Coronary artery (tissue), 2 donors: ENCODE measurements at places on chromosomes 7 and 10.

DNA sequence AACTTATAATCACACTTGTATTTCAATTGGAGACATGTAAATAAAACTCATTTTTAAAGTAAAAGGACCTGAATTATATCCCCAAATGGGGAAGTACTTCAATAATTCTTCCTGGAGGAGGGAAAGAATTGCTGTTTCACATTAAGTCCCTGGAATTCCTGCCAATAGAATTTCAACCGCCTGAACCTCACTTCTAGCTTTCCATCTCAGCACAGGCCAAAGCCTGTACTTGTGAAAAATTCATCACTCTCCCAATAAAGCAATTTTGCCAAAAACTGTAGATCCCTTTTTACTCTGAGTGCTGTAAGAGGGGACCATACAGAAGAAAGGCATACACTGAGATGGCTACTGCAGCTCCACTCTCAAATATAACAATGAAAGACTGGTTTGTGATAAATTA is 54.8 kb downstream of the CADPS2 start:
- DNase-seq = no peak

DNA sequence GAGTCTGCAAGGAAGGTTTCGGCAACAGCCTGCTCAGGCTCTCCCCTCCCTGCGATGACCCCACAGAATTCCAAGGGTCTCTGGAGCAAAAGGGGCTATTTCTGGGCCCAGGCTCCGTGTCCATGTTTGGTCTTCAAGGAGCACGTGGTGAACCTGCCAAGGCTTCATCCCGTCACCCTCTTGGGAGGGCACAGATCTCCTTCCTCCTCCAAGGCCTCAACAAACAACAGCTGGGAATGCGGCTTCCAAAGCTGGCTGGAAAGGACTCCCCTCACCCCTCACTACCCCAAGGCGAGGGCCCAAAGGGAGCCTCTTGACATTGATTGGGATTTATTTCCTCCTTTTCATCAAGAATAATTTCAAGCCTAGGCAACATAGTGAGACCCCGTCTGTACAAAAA is 14.0 kb upstream of the KPNA7 start:
- DNase-seq = no peak

DNA sequence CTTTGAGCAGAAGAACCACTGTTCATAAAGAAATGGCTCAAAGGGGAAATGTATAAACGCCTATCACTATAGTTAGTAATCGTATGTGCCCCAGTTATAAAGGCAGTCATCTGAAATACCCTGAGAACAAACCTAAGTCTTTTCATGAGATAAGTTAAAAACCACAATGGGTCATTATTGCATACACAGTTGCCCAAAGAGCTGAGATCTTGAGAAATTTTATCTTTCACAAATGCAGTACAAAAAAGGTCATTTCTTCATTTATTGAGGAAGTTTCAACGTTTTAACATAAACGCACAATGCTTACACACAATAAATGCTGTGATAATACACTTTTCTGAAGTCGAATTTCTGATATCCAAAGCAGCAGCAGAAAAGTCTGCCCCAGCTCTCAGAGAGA is 114.4 kb downstream of the MICU1 start:
- DNase-seq = no peak

GRCh38 chr7:130297628-130298543 is 4.9 kb downstream of the CPA4 start:
- DNase-seq = no peak

DNA sequence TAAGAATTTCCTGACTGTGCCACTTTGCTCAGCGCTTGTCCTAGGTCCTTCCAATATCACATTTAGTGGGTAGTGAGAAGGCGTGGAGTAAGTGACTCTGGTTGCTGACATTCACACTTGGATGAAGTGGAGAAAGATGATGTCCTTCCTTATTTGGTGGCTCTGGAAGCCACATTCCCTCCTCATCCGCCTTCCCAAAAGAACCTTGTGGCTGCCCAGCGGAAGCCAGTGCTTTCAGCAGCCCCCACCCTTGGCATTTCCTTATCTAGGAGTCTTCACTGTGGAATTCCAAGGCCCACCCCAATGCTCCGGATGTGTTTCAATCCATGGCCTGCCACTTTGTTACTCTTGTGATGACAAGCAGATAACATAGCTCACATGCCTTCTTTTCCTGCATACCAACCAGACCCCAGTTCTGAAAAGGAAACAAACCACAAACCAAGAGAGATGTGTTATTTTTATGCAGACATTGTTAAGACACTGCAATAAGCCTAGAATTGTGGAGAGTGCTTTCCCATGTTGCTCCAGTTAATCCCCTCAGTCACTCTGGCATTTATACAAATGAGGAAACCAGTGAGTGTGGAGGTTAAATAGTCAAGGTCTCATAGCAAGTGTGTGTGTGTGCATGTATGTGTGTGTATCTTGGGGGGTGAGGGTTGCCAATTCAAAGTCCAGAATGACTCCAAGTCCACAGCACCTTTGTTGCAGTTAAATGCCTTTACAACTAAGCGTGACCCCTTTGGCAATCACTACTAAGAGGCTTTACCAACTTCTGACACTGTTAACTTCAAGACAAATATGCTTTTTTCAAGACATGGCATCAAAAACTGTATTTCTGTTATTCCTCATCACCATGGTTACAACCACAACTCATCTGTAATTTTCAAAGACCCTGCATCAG is 10.3 kb upstream of the ANKRD1 start:
- peak; percentile 88 for DNase-seq

DNA sequence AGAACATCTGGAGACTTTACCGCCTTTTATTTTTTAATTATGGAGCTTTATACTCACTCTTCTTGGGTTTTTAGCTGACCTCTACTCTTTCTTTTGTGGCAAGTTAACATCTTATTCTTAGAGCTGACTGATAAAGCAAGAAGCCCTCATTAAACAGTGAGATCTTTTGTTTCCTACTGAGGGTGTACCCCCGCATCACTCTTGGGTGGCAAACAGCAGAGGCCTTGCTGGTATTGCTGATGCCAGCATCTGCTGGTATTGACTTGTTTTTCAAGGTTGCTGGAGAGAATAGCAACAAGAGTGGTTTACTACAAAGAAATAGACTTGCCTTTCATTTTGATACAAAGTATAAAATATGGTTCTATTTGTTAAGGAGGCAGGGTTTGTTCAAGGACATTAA is 154.7 kb downstream of the ARID5B start:
- no peak for DNase-seq

GRCh38 chr10:4278186-4278585 is 493.2 kb upstream of the KLF6 start:
- no peak for DNase-seq
